Sciatic nerve (tissue), 2 donors: ENCODE measurements at places on chromosomes 12 and 14. TPM values are rescaled to one million over a fixed set of nuclear protein-coding genes. Genes with fewer than 3 reads are reported as not detected.

The SLC35E3 gene
- total RNA-seq: 13.8 TPM

DNA sequence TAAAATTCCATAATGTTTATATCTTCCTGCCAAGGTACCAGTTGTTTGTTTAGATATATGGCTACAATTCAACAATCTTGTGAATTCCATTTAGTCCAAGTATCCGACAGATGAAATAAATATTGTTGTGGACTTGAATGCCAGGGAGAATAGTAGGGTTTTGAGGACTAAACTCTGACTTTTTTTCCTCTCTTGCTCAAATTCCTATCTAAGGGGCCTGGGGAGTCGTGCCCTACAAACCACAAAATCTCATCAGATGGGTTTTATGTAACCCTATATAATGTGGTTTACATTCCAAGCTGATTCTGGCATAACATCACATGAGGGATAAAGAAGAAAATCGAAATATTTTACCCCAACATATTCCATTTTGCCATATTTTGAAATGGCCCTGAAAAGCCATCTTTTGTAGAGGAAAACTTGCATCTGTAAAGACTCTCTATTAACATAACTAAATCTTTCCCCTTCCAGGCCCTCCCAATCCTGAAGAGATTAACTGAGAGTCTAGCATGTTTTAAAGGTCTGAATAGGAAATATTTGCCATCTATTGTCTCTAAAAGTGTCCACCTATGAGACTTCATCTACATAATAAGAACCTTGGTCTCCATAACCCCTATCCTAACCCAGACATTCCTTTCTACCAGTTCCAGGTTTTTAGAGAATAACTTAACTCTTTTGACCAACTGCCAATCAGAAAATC is 184.7 kb upstream of the KITLG start:
- DNase-seq: no peak

DNA sequence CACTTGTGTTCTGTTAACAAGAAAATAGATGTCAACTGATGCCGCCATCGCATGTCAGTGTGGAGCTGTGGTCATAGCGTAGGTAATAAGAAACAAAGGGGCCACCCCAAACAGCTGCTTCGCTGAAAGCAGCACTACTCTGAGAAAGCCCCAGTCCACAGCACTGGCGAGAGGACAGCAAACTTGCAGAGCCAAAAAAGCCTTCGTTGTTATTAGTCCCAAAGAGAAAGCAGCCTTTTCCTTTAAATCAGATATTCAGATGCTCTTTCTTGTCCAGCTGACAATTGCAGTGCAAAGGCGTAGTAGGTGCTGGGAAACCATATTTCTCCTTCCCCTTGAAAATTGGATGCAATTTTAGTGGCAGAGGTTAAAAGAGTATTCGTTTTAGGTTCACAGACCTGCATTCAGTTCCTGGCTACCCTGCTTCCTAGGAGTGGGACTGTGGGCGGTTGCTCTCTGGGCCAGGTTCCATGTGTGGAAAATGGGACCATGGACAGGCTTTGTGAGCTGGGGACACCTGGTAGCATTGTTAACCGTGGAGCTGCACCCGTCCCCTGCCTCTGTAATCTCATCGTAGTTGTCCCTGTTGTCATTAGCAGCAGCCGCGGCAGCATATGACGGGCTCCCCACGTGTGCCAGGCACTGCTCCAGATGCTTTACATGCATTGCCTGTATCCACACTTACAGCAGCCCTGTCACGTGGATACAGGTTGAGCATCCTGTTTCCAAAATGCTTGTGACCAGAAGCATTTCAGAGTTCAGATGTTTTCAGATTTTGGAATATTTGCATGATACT is 54.2 kb downstream of the ELK3 start:
- no peak for DNase-seq

The SOAT2 gene
- 1.2 TPM for total RNA-seq

- no peak for DNase-seq
Observed at GRCh38 chr12:51242876-51243275, 4.2 kb downstream of the DAZAP2 start.

The OR6C2 gene
- not detected for total RNA-seq

GRCh38 chr14:95045106-95045701 is 112.1 kb downstream of the DICER1 start:
- DNase-seq: peak; percentile 44

- DNase-seq: no peak
Observed at GRCh38 chr12:100920493-100920892, 125.9 kb downstream of the ANO4 start.

DNA sequence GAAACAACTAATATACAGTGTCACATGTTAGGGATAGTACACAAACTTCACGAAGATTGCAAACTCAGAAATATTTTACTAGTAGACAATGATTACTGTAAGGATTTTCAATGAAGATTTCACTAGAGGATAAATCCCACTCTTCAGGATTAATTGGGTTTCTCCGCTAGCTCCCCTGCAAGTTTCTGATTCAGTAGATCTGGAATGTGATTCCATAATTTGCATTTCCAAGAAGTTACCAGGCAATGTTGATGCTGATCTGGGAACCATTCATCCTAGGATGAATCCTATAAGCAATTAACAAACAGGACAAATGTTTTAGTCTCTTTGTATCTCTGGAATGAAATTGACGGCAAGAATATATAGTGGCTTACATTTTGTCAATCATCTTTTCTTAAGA is 272.4 kb downstream of the ALX1 start:
- DNase-seq: no peak

DNA sequence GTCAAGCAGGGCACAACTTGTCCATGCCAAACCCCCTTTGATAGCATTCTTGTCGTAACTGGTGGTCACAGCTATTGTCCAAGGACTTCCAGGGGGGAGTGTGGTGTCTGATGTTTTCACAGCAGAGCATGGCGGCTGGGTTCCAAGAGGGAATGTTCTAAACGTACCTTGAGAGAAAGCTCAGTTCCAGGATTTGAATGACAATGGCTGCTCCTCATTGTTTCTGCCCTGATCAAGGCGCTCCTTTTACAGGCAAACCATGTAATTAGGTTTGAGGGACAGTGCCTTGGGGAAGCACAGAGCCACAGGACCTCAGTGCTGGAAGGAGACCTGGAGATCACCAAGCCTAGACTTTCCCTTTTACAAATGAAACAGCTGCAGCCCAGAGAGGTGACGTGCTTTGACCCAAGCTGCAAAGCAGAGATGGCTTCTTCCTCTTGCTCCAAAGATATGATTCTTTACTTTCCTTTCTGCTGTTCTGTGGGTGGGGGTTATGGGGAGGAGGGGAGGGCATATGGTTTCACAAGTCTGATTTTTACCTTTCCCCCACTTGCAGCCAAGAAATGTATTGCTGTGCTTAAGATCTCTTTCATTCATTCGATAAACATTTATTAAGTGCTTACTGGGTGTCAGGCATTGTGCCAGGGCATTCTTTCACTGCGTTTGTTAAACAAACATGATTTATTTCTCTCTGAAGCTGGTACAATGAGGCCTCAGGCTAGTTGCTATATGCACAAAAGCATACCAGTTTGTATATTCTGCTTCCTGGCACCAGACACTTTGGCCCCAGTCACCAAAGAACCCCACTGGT is 172.8 kb downstream of the KTN1 start:
- no peak for DNase-seq

DNA sequence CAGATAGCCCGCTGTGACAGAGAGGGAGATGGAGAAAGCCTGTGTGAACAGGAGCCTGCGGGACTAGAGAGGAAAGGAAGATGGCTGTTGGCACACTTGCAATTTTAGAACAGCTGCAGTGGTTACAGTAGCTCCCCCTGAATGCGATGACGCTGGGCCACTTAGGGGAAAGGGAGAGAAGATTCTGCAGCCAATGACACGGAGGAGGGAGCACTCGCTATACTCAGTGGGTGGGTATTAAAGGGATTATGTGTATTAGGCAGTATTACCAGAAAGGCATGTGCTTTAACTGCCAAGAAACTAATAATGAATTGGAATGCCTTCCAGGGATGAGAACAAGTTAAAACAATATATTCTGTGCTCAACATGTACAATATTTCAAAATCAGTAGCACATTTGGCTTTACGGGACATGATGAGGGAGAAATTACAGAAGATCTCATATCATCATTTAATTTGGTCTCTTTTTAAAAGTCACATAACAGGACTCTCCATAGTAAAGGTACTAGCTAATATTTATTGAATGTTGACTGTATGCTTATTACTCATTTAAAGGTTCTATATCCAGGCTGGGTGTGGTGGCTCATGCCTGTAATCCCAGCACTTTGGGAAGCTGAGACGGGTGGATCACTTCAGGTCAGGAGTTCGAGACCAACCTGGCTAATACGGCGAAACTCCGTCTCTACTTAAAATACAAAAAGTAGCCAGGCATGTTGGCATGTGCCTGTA is 35.9 kb upstream of the FOS start:
- DNase-seq: no peak

- no peak for DNase-seq
Observed at GRCh38 chr12:4224206-4224889, 49.2 kb upstream of the CCND2 start.

The RERGL gene
- 10.1 TPM for total RNA-seq

The RPGRIP1 gene
- total RNA-seq: 0.45 TPM

DNA sequence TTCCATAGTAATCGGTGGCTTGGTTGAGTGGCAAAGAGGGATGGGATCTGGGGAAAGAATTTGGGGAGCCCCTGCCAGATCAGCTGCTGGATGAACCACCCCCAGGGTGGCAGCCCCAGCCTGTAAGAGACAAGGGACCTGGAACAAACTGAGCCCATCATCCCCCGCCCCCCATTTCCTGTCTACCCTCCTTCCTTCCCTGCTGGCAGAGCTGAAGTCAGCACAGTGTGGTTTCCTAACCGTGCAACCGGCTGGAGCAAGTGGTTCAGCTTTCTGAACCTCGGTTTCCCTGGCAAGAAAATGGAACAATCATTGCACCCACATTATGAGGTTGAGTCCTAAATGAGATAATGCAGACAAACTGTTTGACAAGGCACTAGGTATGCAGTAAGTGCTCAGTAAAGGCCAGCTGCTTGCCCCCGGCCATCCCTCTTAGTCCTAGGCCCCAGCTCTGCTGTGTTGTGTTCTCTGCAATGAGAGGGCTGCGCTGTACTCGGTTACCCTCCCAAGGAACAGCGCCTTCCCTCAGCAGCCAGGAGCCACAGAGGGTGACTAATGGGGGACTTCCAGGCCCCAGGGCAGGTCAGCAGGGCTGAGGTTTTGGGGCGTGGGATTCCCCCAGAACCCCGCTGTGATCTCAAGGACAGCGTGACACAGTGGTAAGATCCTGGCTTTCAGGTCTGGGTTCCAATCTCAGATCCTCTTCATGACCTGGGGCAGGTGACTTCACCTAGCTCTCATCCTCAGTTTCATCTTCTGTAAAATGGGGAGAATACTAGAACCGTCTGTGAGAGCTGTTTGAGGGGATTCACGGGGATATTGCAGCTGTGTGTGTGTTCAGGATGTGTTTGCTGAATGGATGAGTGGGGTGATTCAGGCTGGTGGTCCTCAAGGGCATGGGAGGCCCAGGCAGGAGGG is 16.5 kb downstream of the SELPLG start:
- no peak for DNase-seq
